ENCODE measurements at places on chromosomes 7 and 10.
A peak's percentile ranks its signal among the peaks of the same experiment; 100 is the strongest.

DNA sequence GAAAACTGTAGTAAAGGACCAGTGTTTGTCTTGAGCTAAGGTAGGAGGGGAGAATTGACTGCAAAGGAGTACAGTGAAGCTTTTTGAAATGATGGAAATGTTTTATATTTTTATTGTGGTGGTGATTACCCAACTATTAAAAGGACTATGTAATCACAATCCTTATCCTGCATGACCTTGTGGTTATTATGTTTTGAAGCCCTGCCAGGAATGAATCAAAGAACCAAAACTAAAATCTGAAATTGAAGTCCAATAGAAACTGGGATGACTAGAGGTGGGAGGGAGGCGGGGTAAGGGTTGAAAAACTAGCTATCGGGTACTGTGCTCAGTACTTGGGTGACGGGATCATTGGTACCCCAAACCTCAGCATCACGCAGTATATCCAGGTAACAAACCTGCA, 8.2 kb downstream of the CCDC7 start:
- DNase-seq: no peak

GRCh38 chr7:2903682-2904162, 59.6 kb upstream of the GNA12 start:
- no peak for DNase-seq

GRCh38 chr7:519484-520390, at the start of gene PDGFA:
Gene PDGFA, minus strand, starts transcription at chr7:519846. Its CDS starts 845 bp downstream, at chr7:519001.
- DNase-seq: peak; percentile 82

- DNase-seq: peak; percentile 94
Measured at GRCh38 chr10:69914398-69915214, 112.9 kb downstream of the COL13A1 start.

DNA sequence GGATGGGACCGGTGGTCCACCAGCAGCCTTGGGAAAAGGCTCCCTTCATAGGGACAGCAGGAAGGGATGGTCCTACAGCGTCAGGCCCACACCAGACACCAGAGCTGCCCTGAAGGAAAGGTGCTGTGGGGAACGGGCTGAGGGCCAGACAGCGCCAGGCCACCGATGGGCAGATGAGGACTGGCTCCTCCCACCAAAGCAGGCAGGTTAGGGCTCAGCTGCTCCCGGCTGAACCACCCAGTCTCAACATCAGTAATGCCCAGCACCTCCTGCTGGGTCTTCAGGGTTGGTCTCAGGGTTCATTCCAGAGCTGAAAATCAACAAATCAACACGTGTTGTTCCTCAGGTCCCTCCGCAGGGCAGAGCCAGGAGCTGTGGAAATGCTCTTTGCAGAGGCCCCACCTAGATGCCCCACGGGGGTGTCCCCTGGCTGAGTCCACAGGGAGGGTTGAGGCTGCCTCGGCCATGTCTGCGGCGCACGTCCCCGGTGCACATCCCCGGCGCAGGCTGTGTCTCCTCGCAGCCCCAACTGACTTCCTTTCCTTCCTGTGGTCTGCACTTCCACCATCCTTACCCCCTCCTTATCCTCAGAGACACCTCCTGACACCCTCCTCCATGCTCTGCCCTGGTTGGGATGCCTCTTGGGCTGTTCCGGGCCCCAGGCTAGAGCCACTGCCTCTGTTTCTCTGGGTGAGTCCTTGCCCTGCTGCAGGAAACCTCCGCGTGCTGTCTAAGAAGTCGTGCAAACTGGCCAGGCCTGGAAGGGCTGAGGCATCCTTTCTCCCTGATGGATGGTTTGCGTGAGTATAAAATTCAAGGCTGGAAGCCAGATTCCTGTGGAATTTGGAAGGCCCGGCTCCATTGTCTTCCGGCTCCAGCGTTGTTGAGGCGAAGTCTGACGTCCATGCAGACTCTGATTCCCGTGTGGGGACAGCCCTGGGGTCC, 32.8 kb upstream of the CFAP46 start:
- no peak for DNase-seq

DNA sequence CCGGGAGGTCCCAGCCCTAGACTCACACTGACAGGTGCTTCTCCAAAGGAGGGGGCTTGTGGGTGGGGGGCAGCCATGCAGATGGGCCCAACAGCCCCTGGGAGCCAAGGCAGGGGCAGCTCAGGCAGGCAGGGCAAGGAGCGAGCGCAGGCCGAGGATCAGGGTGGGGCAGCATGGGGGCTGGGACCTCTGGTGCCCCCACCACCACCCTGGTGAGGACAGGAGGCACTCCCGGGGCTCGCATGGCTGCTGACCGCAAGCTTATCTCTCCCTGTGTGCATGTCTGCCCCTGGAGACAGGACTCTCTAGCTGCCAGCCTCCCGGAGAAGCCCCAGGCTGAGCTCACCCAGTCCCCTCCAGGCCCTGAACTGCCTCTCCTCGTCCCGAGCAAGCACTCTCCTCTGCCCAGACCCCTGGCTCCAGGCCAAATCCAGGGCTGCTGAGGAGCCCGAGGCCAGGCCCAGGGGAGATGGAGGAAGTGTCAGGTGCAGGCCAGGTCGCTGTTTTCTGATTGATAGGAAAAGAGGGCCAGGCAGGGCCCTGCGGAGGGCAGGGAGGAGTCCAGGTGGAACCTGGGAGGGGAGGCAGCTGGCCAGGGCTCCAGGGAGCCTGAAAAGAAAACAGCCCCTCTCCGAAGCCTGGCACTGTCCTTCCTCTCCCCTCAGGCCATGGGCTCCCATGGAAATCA, 39.0 kb downstream of the PDGFA start:
- DNase-seq: no peak

DNA sequence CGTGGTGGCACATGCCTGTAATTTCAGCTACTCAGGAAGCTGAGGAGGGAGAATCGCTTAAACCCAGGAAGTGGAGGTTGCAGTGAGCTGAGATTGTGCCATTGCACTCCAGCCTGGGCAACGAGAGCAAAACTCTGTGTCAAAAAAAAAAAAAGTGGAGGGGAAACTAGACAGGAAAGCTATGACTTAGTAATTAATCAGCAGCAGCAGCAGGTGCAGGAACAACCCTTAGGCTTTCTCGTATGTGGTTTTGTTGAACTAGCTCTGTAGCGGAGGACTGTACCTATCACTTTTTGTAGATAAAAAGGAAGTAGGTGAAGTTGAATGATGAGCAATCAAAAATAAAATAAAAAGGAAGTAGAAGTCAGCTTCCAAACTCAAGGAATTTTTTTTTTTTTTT, 76.9 kb upstream of the KMT2C start:
- DNase-seq: no peak

- DNase-seq: no peak
Measured at GRCh38 chr10:68666280-68666760, 54.7 kb upstream of the CCAR1 start.

- DNase-seq: no peak
Measured at GRCh38 chr10:110505130-110505770, 7.5 kb downstream of the DUSP5 start.

GRCh38 chr7:95808396-95808795, 36.0 kb downstream of the DYNC1I1 start:
- DNase-seq: no peak

DNA sequence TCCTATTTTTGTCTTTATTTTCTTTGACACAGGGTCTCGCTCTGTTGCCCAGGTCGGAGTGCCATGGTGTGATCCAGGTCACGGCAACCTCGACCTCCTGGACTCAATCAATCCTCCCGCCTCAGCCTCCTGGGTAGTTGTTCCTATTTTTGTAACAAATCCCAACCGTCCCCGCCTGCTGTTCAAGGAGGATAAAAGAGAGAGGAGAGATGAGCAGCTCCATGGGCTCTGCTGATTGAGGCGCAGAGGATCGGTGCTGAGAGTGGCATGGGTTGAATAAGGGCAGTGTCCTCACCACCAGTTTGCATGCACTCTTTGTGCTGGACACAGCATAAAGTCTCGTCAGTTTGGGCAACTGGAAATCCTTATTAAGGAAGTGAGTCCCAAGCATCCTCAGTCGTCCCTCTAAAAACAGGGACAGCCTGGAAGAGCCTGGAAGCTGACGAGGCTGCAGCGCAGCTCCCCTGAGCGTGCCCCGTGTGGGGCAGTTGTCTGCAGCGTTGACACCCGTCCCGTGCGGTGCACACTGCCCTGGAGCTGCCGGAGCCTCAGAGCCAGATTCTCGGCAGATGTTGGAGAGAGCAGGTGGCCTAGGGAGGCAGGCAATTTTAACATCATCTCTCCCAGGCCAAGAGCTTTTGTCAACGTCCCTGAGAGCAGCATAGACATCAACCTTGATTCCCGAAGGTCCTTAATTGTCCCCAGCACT, 404.2 kb upstream of the RNF32 start:
- DNase-seq: no peak

DNA sequence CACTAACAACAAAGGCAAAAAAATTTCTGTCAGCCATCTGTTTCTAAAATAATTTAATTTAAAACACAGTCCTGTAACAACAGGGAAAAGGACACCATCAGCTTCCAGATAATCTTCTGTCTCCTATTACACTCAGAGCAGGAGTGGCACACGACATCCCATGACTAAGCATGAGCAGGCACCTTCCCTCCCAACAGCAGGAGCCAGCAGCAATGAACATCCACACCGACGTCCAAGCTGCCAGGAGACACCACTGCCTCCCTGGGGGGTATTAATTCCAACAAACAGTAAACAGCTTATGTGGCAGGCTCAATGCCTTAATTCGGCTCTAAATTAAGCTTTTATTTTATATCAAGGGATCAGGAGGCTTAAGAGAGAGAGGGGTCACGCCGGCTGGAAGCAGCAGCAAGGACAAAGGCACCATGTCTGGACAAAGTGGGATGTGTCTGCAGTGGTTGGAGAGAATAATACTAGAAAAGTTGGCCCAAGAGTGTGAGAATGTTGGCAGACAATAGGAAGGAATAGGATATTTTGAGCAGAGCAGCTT, 45.7 kb downstream of the KIAA1549 start:
- peak; percentile 78 for DNase-seq

- no peak for DNase-seq
Measured at GRCh38 chr10:3503299-3503698, 281.7 kb downstream of the KLF6 start.

- DNase-seq: no peak
Measured at GRCh38 chr7:56174875-56175760, 58.9 kb upstream of the NUPR2 start.

DNA sequence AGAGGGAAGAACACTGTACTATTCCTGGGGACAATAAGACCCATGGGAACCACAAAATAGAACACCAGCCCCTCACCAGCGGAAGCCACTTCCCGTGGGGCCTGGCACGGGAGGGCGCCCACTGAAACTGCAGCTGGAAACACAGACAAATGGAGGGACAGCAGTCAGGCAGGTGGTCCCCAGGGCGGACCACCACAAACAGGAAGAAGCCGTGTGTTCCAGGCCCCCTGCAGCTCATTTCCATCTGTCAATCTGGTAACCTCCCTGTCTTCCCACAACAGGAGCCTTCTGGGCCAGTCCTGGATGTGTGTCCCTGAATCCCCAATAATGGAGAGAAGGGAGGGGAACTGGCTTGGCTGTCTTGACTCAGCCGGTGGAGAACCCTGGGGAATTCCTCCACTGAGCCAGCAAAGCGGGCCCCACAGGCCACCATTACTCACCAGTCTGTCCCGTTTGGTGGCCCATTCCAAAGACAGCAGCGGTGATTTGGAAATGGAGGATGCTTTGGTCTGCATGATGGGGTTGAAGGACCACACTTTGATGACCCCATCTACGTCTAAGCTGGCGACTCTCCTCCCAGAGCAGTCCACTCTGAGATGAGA, 16.7 kb downstream of the WDR91 start:
- DNase-seq: no peak

DNA sequence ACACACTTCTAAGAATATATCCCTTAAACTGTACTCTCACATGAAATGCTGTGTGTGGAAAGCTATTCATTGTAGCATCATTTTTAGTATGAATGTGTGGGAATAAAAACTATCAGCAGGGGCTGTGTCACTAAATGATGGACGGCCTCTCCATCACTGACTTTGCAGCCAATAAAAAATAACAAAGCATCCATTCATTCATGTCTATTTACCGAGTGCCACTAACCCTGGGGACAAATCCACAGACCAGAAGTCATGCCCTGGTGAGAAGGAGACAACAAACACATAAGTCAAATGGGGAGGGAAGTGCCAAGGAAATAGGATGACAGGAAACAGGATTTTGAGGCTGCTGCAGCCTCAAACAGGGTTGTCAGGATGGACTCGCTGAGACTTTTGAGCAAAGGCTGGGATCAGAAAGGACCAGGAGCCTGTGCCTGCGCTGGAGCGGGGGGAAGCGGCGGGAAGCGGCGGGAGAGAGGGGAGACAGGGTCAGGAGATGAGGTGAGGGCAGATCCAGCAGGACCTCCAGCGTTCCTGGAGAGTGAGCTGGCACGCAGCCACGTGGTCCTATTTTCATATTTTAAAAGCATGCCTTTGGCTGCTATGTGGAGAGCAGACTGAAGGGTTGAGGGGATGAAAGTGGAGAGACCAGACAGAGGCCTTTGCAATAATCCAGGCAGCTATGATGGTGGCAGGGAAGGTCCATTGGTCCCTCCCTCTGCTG, 2.2 kb upstream of the NOM1 start:
- DNase-seq: no peak

DNA sequence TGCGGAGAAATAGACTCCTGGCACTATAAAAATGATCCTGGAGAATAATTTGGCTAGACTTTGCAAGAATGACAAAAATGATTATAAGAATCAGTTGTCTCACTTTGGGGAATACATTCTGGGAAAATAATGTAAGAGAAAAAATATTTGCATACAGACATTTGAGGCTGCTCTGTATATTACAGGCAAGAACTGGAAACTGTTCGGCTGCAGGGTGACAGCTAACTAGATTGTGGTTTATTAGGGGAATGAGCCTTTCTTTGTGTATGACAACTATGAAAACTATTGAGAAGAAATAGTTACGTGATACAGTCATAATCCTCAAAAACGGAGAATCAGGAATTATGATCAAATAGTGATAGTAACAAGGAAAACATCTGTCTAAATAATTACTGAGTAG, 8.6 kb downstream of the TRIM56 start:
- DNase-seq: no peak

DNA sequence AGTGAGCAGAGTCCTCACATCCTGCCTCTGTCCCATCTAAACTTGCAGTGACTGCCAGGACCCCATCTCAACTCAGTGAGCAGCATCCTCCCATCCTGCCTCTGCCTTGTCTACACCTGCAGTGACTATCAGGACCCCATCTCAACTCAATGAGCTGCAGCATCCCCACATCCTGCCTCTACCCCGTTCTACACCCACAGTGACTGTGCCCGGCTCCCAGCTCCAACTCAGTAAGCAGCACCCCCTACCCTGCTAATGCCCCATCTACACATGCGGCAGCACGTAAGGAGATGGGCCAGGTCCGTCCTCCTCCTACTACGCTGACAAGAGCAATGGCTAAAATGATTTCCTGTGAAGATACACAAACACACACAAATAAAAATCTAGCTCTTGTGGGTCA, 65.5 kb downstream of the TNS3 start:
- DNase-seq: no peak

DNA sequence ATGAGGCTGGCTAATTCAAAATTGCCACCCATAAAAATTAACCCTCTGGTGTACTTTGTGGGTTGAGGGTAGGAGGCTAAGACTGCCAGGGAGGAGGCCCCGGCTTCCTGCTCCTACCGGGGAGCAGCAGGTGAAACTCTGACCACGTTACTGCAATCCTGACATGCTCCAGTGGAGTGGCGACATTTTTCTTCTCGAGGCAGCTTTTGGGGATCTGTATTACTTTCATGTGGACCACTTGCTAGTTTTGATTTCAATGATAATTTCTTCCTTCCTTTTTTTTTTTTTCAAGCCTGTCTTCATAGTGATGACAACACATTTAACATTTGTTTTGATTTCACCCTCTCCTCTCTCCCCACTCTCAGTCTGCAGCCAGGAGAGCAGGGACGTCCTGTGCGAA, 14.6 kb downstream of the GATA3 start:
- no peak for DNase-seq
